ENCODE measurements at places on chromosomes 6 and 20.

GRCh38 chr6:30207619-30208295 lies 5.4 kb downstream of the TRIM26 start:
- DNase-seq = no peak

DNA sequence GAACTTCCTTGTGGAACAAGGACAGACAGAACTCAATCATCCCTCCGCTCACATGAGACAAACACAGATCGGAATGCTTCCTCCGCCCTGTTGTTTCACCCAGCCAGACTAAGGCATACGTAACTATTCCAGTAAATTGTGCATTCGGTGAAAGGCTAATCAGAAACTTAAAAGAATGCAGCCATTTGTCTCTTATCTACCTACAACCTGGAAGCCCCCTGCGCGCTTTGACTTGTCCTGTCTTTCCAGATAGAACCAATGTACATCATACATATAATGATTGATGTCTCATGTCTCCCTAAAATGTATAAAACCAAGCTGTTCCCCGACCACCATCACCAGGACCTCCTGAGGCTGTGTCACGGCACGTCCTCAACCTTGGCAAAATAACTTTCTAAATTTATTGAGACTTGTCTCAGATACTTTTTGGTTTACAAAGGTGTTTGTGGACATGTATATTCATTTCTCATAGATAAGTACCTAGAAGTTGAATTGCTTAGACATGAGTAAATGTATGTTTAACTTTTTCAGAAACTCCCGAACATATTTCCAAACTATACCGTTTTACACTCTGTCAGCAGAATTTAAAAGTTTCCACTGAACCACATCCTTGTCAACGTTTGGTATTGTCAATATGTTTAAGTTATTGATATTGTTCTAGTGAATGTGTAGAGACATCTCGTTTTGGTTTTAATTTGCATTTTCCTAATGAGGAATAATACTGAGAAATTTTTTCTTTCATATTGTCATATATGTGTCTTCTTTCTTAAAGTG lies 197.6 kb upstream of the THBS2 start:
- DNase-seq = no peak

GRCh38 chr20:24773751-24774201 lies 175.3 kb upstream of the CST7 start:
- DNase-seq = no peak

- DNase-seq = no peak
Observed at GRCh38 chr6:168102315-168102985, 23.4 kb upstream of the FRMD1 start.

- no peak for DNase-seq
Observed at GRCh38 chr6:143110572-143110971, 49.9 kb downstream of the AIG1 start.

DNA sequence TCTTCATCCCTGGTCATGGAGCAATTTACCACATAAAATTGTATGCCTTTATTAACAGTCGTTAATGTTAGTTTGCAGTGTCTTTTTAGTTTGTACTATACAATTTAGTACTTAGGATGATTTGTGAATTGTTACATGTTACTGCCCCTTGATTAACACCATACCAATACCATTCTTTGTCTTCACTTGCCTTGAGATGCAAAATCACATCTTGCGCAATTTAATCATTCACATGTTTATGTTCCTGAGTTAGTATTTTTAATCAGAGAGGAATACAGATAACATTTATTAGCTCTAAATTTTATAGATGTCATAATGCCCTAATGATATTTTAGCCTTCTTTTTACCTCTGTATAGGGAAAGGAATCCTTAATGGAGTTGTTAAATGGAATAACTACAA lies 114.1 kb downstream of the SCAF8 start:
- DNase-seq = no peak

GRCh38 chr20:51860111-51860882 lies 58.0 kb upstream of the SALL4 start:
- no peak for DNase-seq

DNA sequence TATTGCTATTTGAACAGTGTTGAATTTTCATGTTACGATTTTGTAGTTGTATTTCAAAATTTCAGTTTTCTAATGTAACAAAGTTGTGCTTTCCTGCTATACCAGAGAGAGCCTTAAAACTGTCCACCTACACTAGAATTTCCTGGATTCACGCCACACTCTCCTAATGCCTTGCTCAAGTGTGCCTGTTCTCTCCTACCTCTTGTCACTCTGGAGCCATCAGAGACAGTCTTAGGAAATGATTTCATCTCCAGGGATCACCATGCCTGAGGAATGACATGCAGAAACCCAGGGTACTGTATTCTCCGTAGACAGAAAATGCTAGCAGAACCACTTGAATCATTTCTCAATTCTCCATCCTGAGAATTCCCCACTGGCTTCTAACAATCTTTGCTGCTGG lies 667.6 kb downstream of the KIF16B start:
- DNase-seq = no peak

- DNase-seq = no peak
Observed at GRCh38 chr6:134415656-134416055, 97.7 kb upstream of the SGK1 start.

DNA sequence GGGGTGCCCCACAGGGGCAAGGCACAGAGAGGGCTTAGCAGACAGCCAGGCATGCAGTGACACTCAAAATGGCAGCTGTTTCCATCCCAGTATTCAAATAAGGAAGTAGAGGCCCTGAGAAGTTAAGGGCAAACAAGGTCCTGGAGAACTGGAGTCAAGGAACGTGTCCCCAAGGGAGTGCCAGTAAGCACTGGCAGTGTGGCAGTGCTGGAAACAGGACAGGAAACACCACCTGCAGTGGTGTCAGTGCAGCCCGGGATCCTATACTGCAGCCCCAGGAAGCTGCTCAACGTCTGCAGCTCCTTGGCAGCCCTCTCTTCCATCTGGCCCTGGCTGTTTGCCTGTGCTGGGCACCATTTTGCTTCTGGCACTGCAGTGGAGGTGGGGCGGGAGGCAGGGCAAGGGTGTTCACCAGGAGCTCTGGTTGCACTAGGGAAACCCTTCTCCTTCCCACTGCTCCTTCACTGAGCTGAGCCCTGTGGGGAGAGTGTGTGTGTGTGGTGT lies 56.3 kb downstream of the EDN3 start:
- no peak for DNase-seq

- no peak for DNase-seq
Observed at GRCh38 chr6:135254471-135254870, 73.4 kb downstream of the MYB start.

Measured in effector memory CD8-positive, alpha-beta T cell (primary cell).